Dermis microvascular lymphatic vessel endothelial cell (primary cell): ENCODE measurements at places on chromosomes 11 and 22.

GRCh38 chr22:45585437-45585755 is 82.7 kb downstream of the FBLN1 start:
- no peak for DNase-seq

GRCh38 chr11:104130161-104130560 is 33.8 kb downstream of the PDGFD start:
- no peak for DNase-seq

DNA sequence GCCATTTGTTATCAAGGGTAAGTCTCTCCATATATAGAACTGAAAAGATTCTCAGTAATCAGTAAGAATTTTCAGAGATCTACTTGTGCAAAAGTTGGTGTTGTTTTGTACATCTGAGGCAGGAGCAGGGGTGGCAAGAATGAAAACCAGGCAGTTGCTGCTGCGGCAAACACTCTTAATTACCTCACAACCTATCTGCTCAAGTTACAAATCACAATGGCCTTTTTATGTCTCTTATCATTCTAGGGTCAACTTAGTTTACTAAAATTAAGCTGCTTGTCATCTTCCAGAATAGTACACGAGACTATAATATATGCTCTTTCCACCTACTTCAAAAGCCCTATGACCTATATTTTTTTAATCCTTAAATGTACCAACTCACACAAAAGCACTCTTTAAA is 14.3 kb upstream of the FSHB start:
- no peak for DNase-seq

DNA sequence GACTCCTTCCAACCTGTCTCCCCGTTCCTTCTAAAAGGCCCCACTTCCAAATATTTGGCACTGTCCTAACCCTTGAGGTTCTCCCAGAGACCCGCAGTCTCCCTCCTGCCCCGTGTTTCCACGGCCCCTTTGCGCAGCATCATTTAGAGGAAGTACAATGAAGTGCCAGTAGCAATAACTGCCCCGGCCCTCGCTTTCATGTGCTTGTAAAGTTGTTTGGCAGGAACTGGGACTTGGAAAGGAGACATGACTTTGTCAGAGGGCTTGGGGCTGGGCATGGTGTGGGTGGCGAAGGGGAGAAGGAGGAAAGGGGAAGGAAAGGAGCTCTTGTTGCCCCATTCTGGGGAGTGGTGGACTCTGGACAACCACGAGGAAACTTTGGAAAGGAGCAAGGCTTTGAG is 2.6 kb downstream of the CD44 start:
- no peak for DNase-seq

- DNase-seq, result no peak
Observed at GRCh38 chr22:46025225-46025972, 48.4 kb upstream of the WNT7B start.

DNA sequence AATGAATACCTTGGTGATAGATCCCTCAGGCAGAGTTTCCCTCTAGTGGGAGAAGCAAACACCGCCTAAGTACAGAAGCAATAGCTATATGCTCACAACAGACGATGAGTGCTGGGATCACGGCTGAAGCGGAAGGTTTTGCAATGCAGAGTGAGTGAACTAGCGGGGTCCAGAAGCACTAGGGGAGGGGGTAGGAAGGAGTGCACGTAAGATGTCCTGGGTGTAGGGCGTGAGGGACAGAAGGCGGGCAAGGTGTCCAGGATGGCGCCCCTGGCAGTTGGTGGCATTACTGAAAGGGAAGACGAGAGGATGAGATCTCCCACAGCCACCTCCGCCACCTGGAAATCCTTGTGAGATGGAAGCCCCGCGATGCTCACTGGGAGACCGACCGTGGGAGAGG is 81.0 kb downstream of the ETS1 start:
- DNase-seq, result no peak

GRCh38 chr22:27993774-27994350 is 74.8 kb upstream of the PITPNB start:
- no peak for DNase-seq

DNA sequence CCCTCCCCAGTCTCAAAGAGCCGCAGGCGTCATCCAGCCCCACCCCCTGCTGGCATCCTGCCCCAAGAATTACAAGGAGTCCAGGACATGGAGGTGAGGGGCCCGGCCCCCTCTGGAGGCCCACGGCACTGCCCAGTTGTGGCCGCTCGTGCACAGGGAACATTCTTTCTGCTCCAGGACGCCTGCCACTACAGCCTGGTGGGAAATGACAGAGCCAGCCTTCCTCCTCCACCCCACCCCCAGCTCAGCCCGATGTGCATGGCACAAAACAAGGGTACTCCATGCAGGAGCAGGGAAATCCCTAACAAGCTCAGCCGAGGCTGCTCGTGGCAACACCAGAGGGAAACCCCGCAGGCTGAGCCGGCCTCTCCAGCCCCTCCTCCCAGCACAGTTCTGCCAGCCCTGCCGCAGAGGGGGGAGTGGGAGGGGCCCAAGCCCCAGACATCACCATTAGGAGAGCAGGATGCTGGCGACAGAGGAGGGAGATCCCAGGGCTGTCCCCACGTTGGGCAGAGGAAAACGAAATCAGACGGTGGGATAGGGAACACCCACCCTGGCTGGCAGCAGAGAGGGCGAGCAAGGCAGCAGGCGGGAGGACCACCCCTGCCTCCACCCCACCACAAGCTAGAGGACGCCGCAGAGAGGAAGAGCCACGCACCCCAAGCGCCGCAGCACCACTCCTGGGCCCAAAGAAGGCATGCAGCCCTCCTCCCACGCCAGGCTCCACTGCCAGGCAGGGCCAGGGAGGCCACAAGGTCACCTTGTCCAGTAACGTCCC is 10.0 kb downstream of the IGSF9B start:
- no peak for DNase-seq

- no peak for DNase-seq
Observed at GRCh38 chr11:68293708-68294107, 18.7 kb upstream of the LRP5 start.

DNA sequence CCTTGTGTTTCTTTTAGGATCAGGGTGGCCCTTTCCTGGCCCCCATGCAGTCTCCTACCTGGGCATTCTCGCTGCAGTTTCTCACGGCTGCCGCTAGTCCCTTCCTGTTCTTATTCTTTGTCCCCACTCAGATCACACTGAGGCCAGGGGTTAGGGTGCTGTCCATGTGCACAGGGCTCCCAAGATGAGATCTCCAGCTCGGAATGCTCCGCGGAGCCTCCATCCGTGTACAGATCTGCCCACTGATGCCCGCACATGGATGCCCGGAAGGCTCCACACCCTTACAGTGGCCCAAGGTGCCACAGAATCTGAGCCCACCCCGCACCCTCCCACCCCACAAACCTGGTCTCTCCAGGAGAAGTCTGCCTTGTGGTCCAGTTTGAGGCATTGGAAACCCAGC is 457.3 kb downstream of the TBC1D22A start:
- no peak for DNase-seq

DNA sequence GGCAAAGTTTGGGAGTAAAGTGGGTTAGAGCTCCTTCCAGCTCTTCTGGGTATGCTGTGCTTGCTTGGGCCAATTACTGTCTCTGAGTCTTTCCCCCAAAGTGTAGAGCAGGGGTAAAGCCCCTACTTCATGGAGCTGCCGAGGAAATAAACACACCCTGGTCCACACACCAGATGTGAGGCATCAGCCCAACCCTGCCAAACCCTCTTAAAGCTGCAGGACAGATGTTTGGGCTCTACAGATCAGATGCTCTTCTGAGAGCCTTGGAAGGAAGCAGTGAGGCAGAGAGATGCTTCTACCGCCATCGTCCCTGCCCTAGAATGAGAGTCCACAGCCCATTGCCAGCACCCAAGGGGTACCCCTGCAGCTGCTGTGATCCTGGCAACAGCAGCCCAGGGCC is 64.7 kb downstream of the ELFN2 start:
- no peak for DNase-seq

- no peak for DNase-seq
Observed at GRCh38 chr11:102546427-102546826, 15.9 kb upstream of the MMP7 start.

- DNase-seq, result peak; percentile 64
Observed at GRCh38 chr11:31870609-31871309, 59.6 kb upstream of the PAX6 start.

- DNase-seq, result peak; percentile 48
Observed at GRCh38 chr11:44775366-44775984, 48.7 kb downstream of the TSPAN18 start.

- DNase-seq, result no peak
Observed at GRCh38 chr11:96367342-96367741, 22.4 kb downstream of the CCDC82 start.

DNA sequence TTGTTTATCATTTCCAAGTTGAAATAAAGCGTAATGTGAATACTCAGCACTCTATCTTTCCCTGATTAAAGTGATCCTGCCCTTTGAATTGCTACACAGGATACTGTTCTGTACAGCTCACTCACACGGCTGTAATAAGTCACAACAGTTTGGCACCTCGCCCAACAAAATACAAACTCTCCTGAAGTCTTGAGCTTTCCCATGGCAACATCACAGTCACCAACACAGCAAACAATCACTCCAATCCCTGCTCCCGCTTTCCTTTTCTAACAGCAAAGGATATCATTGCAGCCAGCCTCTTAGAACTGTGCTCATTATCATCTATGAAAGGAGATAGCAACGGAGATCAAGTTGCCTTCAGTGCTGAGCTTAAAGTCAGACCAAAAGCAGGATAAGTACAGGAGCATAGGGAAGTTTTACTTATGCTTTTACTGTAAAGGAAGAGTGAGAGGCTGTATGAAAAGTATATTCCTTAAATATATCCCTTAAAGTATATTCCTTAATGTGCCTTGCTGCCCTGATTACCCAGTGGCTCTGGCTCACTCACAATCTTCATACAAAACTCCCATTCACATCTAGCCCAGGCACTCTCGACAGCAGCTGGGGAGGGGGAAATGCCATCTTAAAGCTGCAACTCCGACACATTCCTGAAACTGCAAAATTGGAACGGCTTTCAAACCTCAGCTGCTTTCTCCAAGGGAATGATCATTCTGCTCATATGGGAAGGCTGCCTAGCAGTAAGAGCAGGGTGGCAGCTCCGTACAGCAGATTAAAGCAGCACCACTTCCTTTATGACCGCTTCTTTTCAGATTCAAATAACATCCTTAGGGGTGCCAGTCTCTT is 35.8 kb downstream of the MAML2 start:
- DNase-seq, result peak; percentile 100

DNA sequence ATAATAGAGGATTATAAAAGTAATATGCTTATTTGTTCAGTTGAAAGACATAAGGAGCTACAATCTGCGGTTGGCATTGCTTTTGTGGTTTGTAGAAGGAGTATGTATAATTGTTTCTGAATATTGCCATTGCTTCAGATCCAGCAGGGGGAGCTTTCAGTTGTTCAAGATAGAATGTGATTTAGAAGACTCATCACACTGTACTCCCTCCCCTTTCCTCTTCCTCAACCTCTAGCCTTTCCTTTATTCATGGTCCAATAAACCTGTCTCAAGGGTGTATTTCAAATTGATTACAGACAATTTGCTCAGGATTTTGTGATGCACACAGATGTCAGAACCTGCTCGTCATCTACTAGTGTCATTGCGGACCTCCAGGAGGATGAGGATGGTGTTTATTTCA is 9.8 kb downstream of the PRMT3 start:
- peak; percentile 25 for DNase-seq

- no peak for DNase-seq
Observed at GRCh38 chr11:74478877-74479731, 11.8 kb upstream of the KCNE3 start.

DNA sequence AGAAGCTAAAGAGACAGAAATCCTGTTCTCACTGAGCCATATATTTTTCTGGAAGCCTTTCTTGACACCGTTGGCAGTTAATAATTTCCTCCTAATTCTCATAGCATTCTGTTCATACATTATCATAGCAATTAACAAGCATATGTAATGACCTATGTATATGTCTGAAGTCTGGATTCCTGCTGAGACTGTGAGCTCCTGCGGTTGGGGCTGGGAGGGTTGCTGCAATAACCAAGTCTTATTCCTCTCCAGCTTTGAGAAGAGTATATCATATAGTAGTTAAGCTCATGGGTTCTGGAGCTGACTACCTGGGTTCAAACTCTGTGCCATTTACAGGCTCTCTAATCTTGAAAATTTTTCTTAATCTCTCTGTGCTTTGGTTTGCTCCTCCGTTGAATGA is 175.2 kb downstream of the MAML2 start:
- no peak for DNase-seq

DNA sequence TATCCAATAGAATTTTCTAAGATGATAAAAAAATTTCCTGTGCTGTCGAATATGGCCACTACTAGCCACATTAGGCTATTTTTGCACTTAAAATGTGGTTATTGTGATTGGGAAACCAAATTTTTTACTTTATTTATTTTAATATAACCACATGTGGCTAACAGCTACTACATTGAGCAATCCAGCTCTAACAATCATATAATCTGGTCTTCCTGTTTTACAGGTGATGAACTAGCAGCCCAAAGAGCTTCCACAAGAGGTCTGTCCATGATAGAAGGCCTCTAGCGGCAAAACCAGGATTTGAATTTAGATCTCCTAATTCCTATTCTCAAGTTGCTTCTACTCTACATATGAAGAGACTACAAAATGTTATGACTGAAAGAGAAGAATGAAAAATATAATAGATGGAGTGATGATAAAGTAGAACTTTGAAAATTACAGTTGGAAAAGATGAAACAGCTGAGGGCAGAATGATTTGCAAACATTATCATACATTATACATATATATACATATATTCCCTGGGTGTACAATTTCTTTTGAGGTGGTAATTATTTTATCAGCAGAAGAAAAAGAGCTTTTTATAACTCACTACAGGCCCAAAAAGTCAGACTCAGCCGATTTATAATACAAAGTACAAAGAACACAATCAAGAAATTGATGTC is 363.5 kb upstream of the PITPNB start:
- no peak for DNase-seq

DNA sequence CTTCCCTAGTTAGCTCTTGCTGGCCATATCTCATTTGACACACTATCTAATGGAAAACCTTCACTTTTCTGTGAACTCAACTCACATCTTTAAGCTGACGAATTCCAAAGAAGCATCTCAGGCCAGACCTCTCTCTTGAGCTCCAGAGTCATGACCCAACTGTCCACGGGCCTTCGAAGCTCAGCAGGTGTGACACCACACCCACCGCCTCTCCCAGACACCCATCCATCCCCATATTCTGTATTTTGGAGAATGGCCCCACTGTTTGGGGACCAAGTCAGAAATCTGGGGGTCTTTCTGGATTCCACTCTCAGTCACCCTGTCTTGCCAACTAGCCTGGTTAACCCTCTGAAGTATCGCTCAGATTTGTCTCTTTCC is 125.8 kb downstream of the ST3GAL4 start:
- DNase-seq, result no peak
